ENCODE measurements at places on chromosomes 13 and 19.

DNA sequence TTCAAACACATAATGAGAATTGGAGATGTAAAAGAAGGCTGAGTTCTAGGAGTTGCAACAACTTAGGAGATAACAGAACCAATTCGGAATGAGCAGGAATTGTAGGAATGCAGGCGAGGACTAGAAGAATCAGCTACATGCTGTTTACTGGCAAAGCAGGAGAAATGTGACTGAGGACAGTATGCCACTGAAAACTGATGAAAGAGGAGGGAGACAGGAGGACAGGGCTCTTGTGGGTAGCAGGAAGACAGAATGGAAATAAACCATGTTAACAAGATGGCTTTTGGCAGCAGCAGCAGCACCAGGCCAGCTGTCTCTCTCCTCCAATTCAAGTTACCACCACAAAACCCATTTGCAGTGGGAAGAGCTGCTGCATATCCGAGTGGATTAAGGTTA is 91.0 kb upstream of the SLC15A1 start:
- no peak for DNase-seq

DNA sequence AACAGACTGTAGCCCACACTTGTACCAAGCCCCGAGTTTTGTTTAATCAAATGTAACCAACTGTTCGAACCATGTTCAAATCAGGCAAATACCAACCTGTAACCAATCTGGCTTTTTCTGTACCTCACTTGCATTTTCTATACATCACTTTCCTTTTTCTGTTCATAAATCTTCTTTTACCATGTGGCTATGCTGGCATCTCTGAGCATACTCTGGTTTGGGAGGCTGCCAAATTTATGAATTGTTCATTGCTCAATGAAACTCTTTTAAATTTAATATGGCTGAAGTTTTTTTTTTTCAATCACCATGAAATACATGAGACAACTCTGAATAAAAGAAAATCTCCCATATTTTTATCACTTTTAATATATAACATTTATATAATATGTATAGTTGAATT is 256.1 kb downstream of the SLITRK6 start:
- no peak for DNase-seq

DNA sequence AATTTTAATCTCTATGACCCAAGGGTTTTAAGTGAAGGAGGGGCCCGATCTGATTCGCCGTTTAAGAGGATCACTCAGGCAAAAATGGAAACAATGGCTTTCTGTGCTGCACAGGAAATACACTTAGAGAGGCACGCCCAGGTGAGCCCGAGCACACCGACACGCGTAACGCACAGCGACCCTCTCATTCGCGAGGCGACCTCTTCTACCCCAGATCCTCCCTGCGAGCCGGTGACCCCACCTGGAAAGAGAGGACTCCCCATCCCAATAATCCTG is 216 bp downstream of the SH2D3A start:
- no peak for DNase-seq

DNA sequence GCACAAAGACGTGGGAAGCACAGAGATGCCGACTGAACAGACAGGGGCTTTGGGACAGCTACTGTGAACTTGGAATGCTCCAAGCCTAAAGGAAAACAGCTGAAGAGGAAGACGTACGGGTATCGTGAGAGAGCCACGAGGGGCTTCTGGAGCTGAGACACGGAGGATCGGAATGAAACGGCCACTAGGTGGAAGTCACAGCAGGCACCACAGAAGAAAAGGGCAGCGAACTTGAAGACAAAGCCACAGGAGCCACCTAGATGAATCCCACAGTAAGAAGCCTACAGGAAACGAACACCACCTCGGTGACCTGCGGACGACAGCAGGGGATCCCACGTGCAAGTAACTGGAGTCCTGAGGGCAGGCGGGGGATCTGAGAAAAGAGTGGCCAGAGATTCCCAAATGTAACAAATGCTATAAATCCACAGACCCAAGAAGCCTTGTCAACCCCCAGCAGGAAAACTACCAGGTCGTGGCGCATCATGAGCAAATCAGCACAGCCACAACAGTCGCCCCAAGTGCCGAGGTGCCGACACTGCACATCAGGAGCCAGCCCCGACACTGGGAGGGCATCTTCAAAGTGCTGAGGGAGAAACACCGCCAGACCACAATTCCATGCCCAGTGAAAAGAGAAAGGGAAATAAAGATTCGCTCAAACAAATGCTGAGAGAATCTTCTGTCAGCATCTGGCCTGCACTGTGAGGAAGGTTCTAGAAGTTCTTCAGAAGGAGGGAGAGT is 39.3 kb upstream of the ISYNA1 start:
- no peak for DNase-seq

DNA sequence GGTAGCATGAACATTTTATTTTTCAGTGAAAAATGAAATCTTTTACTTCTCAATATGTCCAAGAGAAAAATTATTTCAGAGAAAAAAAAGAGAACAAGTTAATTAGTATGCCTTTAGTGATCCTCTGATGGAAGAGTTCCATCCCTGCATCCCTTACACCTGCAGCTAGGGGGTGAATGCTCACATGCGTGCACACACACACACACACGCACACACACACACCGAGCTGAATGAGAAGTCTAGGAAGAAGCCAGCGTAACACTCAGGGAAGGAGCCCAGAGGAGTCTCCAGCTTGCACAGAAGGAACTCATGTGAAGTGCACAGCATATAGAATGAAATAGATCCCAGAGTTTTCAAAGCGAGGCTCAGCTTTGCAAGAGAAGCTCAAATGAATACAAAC is 510.5 kb downstream of the IRS2 start:
- DNase-seq = no peak

Measured in naive B cell (primary cell).